Stimulated activated CD8-positive, alpha-beta memory T cell treated with anti-CD3 and anti-CD28 coated beads, Interleukin-15, amount 100 ng/mL, for 4 hours (primary cell): ENCODE measurements at places on chromosomes 5 and 9.
A peak's percentile ranks its signal among the peaks of the same experiment; 100 is the strongest.

GRCh38 chr5:151020304-151021110 lies at the start of gene GPX3:
GPX3 (plus strand) TSS chr5:151020591; CDS start chr5:151020655, 64 bp downstream.
- peak; percentile 13 for DNase-seq

GRCh38 chr9:6007058-6007769 lies 8.2 kb downstream of the RANBP6 start:
- DNase-seq = peak; percentile 85

DNA sequence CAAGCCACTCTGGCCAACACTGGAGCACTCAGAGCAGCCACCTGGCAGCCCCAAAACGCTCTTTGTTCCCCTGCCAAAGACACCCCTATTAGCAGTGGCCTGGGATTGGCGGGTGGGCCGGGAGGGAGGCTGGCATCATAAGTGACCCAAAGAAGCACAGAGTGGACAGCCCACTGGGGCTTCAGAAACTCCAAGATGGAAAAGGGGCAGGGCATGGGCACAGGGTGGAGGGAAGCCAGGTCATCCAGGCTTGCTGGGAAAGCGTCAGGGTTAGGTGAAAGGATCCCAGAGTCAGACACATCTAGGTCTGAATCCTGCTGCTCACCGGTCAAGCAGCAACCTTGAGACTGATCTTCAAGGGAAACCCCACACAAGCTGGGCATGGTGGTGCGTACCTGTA lies 14.8 kb downstream of the EEIG1 start:
- no peak for DNase-seq

DNA sequence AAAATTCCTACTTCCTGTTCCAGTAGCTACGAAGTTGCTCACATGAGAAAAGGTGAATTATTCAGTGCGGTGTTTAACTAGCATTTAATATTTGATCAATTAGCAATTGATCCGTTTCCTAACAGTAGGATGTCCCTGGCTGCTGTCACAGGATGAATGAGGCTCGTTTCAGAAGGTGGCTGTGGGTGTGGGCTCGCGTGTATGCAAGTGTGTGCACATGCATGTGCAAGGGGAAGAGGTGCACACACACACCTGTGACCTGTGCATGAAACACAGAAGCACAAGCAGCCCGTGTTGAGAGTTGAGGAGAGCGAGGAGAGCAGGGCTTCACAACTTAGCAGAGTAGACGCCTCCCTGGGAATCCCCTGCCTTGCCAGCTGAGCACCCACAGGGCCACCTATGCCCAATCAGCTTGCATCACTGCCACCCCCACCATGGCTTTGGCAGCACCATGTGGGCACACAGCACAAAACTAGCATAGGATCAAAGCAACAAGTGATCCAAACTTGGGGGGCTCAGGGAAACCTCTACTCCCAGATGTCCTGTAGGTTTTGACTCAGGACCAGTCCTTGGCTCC lies 107.2 kb downstream of the C5orf15 start:
- DNase-seq = no peak

GRCh38 chr5:135246923-135247795 lies 151.9 kb downstream of the MACROH2A1 start:
- DNase-seq = no peak

GRCh38 chr5:167699432-167699831 lies 592.0 kb upstream of the WWC1 start:
- no peak for DNase-seq
